Activated gamma-delta T cell treated with anti-CD3 and anti-CD28 coated beads, Interleukin-2, amount 50 U/mL, for 16 hours (primary cell): ENCODE measurements at places on chromosomes 3 and 15.

- no peak for DNase-seq
Measured at GRCh38 chr3:88307666-88308065, 157.9 kb downstream of the C3orf38 start.

DNA sequence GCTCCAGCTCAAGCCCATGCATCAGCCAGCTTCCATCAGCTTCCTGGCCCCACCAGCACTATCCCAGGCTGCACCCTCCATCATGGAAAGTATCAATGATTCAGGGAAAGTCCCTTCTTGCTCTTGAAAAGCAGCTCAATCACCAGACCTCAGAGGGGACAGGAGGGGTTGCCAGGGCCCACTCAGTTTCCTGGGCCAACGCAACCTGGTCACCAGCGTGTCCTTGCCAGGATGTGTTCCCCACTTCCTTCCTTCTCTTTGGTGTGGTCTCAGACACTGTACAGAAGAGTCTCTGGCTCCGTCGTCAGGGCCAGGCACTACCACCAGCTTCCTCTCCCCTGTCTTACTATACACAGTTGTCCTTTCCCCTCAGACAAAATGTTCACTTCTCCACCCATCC, 3.0 kb downstream of the HDC start:
- DNase-seq: peak; percentile 32

DNA sequence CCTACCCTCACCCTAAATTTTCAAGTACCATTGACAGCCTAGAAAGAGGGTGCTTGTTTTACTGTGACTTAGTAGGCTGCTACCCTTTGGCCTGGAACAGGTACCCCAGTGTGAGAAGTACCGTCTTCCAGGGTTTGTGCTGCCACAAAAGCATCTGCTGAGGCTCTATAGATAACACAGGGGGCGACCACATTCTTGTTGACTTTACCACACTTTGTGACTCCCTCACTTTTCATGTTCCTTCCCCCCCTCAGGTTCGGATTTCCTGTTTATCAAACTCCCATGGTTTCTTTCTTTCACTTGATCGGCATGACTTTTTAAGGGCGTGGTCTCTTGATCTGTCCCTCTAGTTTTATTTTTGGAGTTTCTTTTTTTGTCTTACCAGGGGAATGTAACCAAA, 23.5 kb downstream of the EXOG start:
- DNase-seq: no peak

DNA sequence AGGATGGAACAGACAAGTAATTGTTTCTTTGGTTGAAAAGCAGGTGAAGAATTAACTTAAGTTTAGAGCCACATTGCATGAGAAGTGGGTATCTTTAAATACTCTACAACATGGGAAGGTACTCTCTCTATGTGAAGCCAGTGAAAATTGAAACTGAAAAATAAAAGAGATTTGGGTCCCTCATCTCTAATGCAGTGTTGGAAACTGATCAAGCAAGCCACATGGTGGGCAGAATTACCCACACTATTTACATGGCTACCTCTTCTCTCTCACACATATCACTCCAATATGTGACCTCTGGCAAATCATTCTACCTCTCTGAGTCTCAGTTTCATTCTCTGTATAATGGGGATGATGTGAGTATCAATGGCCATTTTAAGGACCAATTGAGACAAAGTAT, 339.0 kb downstream of the IL5RA start:
- no peak for DNase-seq
